ENCODE measurements at places on chromosomes 2 and 18.

DNA sequence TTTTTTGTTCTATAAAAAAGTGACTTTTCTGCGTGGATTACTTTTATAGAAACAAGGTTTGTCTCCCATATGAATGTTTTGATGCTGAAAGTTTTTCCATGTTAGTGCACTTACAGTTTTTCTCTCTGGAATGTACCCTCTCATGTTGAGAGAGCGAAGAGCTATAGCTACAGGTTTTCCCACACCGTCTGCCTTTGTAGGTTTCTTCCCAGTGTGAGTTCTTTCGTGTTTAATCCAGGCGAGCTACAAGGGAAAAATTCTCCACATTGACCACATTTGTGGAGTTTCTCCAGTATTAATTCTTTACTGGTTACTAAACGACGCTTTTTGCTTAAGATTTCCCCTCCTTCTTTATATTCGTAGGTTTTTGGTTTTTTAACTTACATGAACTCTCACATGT is 85.1 kb downstream of the ACSL3 start:
- no peak for DNase-seq

DNA sequence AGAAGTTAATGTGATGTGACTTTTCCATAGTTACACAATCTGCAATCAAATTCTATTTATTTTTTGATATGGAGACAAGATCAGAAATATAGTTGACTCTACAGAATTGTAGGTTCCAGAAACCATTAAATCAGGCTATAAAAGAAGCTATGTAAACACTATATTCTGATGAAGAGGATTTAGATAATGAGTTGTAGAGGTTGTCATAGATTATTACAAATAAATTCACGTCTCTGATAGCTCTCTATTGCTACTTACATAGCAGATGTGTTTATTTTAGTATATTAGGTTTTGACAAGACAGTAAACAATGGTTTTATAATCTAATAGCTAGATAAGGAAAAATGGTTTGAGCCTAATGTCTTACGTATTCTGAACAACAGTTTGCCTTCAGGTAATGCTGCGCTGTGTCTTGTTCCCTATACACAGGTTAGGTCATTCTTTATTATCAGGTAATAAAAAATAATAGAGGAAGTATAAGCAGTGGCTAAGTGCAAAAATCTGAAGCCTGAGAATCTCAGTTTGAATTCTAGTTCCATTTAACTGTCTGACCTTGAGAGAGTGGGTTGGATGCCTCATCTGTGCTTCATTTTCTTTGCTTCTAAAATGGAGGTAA is 93.4 kb downstream of the PPP1R1C start:
- DNase-seq: no peak

DNA sequence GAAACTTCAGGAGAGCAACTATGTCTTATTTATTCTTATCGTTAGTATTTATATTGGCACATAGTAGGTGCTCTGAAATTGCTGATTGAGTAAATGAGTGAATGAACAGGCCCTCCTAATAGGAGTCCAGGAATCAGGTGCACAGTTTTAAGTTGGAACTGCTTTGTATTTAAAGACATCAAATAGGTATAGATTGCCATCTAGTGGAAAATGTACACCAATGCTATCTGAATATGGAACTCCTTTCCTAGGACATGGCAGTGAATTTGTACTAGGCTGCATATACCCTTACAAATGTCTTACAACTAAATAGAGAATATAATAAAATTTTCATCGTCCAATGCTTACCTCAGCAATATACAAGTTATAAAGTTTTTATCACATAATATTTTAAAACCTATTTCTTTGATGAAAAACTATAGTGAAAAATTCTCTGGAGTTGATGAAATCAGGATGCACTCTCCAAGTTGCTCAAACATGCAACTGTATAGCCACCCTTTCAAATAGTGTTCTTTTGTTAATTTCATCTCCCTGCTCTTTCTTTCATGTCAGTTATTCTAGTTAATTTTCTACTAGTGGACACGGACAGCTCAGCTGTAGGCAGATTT is 318.9 kb upstream of the SYT4 start:
- DNase-seq: no peak

DNA sequence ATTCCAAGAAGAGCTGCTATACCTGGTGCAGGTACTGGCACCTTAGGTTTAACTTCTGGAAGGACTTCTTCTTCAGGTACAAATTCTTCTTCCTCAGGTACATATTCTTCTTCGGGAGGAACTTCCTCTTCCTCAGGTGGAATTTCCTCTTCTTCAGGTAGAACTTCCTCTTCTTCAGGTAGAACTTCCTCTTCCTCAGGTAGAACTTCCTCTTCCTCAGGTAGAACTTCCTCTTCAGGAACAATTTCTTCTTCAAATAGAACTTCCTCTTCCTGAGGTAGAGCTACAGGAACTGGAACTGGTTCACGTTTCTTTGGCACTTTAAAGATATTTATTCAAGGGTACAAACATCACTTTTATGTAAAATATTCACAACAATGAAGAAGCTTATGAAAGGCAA is 129.6 kb downstream of the TTN start:
- DNase-seq: no peak

GRCh38 chr2:163626639-163627109 is 109.1 kb downstream of the FIGN start:
- no peak for DNase-seq

- DNase-seq: no peak
These were observed 274.3 kb upstream of the NRP2 start for GRCh38 chr2:205407984-205408383.

- DNase-seq: no peak
These were observed 8.0 kb downstream of the GNLY start for GRCh38 chr2:85702172-85702571.

DNA sequence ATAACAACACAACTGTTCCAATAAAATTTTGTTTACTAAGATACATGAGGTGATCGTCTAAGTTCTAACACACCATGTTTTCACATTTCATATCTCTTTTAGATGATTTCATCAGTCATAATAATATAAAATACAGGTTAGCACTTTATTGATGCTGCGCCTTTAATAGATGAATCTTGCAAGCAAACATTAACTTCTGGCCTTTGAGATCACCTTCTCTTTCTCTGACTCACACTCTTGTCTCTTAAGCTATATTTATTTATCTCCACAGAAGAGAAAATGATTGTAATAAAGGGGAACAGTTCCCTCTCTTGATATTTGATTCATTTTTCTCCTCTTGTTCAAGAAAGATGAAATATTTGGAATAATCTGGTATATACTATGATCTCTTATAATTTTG is 603.3 kb upstream of the POU3F3 start:
- no peak for DNase-seq

GRCh38 chr2:181658444-181658843 is 1.5 kb upstream of the CERKL start:
- no peak for DNase-seq

GRCh38 chr2:127612111-127612822 is 33.7 kb upstream of the GPR17 start:
- no peak for DNase-seq

DNA sequence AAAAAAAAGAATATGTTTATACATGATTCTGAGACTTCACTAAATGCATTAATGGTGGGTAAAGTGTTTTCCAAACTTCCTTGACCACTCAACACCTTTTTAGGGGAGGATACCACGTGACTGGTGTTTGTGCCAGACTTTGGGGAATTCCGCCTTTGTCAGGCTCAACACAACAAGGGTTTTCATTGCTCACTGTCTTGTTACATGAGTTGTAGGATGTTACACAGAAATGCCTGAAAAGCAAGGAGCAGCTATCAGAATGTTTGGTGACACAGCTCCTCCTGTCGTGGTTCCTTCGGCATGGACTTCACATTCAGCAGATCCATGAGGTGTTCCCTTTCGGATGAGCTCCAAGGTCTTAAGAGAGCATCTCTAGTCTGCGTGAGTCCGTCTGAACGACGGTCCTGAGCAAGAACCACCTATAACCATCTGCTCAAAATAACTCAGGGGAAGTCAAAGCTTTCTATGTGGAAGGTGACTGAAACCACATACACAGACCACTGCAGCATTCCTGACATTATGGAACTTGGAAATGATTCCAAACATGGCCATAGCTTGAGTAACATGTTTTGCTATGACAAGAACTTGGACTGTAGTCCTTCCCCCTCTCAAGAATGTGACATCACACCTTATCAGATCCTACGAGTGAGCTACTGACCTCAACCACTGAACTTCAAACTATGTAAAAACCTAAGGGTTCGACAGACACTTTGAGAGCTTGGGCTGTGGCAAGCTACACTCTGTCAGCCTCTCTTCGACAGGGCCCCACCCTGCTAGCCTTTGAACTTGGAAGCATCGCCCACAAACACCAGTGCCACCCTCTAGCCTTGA is 57.5 kb downstream of the MCFD2 start:
- DNase-seq: no peak

DNA sequence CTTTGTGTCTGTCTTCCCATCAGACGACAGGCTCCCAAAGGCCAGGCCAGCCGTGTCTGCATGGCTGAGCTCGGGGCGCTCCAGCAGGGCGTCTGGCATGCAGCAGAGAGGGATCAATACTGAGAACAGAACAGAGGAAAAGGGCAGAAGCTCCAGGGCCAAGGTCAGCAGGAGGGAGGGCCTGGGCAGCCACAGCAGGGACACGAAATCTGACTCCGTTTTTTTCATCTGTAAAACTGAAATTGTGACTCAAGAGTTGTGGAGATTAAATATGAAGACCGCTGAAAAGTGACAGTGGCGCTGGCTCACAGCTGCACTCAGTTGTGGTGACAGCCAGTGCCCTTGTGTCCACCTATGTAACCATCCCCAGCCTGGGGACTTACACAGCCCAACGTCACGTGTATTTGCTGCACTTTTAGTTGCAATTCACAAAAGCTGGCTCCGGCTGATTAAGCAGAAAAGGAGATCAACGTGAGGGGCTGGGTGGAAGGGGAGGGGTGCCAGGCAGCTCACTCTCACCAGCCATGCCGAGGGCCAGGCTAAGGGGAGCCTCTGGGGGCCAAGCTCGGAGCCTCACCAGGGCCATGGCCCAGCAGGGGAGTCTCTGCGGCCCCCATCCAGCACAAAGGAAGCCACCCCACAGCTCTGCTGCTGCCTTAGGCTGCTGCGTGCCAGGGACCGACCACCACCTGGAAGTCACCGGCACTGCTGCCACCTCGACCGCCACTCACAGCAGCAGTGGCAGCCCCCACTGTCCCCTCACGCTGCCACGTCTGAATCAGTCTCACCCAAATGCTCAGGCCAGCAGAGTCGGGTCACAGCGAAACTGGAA is 74.7 kb downstream of the EIPR1 start:
- DNase-seq: no peak

DNA sequence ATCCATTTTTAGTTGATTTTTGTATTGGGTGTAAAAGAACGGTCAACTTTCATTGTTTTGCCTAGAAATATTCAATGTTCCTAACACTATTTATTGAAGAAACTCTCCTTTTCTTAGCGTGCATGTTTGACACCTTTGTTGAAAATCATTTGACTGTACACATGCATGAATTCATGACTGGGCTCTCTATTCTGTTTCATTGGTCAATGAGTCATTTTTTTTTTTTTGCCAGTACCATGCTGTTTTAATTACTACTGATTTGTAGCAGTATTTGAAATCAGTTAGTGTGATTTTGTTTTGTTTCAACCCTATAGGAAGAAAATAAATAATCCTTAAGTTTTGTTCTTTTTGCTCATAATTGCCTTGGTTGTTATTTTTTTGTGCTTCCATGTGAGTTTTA is 828.7 kb downstream of the SUCLG1 start:
- DNase-seq: no peak

Data from inflammatory macrophage (primary cell).